Activated naive CD8-positive, alpha-beta T cell treated with anti-CD3 and anti-CD28 coated beads for 36 hours (primary cell): ENCODE measurements at places on chromosomes 16 and 17. TPM values are rescaled to one million over a fixed set of nuclear protein-coding genes. Genes with fewer than 3 reads are reported as not detected.

KRTAP3-1 gene
- total RNA-seq = not detected

TNFRSF13B gene
- total RNA-seq = 0.52 TPM

TSPOAP1 gene
- total RNA-seq = 15.4 TPM

PRAC2 gene
- total RNA-seq = not detected

GSG1L gene
- not detected for total RNA-seq

SLC43A2 gene
- total RNA-seq = 4.6 TPM

OR4D1 gene
- 0.22 TPM for total RNA-seq

OTOP2 gene
- not detected for total RNA-seq
